Lower leg skin (tissue), 4 donors: ENCODE measurements at places on chromosomes 16 and 17. TPM values are rescaled to one million over a fixed set of nuclear protein-coding genes. Genes with fewer than 3 reads are reported as not detected.

Gene TP53TG3B
- total RNA-seq = not detected

Gene TBC1D3E
- not detected for total RNA-seq

Gene CLDN6
- total RNA-seq = not detected

Gene PIK3R6
- total RNA-seq = 1.3 TPM

Gene KCNJ16
- not detected for total RNA-seq

Gene TMEM204
- 26.0 TPM for total RNA-seq

Gene NPIPA8
- total RNA-seq = not detected

Gene ETV4
- 7.9 TPM for total RNA-seq

Gene CD19
- not detected for total RNA-seq

Gene NQO1
- total RNA-seq = 18.4 TPM

Gene C17orf107
- total RNA-seq = 13.4 TPM

Gene FSCN2
- total RNA-seq = 0.46 TPM

- peak; percentile 90 for DNase-seq
Observed at GRCh38 chr17:55693254-55694216, 29.1 kb downstream of the TMEM100 start.

DNA sequence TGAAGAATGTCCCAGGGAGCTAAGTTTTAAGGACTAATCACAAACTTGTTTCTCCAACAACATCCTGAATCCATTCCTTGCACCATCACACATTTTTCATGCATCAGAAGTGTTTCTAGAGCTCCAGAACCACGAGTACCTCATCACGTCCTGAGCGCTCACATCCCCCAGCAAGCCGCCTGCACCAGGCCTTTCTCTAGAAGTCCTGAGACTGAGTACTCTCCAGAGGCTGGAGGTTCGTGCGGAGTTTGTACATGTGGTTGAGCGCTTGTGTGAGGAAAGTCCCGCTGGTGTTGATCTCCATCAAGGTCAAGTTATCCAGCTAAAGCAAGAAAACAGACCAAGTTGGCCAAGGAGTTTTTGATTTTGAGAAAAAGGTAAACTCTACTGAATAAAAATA lies 10.7 kb downstream of the GINS2 start:
- no peak for DNase-seq

- no peak for DNase-seq
Observed at GRCh38 chr16:17370223-17370707, 100.5 kb downstream of the XYLT1 start.

- no peak for DNase-seq
Observed at GRCh38 chr16:73179705-73180331, 131.9 kb upstream of the ZFHX3 start.

GRCh38 chr17:63523253-63523855 lies at the start of gene KCNH6:
TSS of gene KCNH6 (plus strand) at chr17:63523358. CDS start at chr17:63523414, 56 bp downstream.
- DNase-seq = no peak

- DNase-seq = no peak
Observed at GRCh38 chr16:28546626-28547025, 7.1 kb upstream of the SGF29 start.

DNA sequence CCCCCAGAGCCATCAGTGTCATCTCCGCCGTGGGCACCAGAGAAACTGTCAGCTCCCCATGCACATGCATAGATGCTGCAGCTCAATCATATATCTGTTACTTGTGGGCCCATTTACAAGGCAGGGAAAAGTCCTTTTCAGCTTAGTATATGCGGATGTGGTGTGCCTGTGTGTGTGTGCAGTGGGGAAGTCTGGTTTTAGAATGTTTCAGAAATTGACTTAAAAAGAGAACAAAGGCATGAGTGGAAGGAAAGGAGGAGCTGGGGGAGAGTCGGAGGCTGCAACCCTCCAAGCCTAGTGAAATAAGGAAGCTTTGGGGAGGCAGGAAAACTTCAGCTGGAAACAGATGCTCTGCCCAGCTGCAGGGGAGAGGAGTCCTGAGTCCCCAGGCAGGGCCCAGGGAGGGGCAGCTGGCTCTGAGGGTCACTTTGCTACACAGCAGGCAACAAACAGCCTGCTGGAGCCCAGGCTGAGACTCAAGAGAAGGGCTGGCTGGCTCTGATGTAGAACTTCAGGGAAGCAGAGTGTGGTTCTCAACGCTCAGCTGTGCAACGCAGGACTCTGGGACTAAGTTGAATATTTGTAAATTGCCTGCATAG lies 11.1 kb upstream of the CD300LD start:
- DNase-seq = no peak

DNA sequence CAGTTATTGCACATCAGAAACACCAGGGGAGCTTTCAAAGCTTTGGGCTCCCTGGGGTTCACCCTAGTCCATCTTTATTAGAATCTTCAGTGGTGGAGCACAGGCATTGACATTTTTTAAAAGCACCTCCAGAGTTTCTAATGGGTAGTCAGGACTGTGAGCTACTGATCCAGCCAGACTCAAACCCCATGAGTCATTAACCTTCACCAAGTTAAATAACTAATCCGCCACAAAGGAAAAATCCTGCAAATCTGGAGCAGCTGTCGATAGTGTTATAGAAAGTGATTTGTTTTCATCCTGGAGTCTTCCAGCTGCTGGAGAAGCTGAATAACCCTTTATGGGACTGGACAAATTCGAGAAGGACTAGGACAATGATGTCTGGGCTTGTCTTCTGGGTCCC lies 93.2 kb upstream of the PIRT start:
- no peak for DNase-seq

DNA sequence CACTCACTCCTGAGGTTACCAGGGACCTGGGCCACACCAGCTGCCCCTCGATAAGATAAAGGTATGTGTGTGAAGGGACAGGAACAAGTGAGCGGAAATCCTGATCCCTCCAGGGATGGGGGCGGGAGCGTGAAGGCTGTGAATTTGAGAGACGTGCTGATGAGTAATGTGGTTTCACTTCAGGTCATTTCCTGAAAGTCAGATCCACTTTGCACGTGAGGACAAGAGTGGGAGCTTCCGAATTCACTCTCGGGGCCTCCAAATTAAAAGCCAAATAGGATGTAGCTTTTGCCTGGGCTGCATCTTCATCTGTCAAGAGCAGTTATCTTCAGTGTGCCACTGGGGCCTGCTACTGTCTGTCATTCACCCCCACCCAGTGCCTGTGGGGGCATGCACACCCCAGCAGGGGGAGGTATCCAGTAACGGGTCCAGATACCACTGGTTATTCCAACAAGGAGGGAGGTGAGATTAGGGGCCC lies 87.4 kb upstream of the LHX1 start:
- DNase-seq = no peak

DNA sequence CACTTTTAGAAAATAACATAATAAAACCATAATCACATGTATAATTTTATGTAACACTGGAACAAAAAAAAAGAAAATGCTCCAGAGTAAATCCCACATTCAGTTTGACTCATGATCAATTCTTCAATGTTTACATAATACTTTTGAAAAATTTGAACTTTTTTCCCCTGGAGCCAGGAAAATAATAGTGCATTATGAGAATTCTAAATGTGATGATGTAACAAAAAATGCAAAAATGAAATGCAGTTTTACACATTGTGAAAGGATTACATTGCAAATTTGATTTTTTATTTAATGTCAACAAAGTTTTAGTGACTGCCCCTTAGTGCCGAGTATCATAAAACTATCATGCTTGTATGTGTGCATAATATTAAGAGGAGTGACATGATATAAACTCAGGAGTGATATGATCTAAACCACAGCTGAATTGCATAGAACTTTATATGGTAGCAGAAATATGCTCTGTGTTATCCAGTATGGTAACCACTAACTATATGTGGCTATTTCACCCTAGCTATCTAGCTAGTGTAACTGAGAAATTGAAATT lies 238.2 kb downstream of the CDH8 start:
- DNase-seq = no peak

GRCh38 chr17:7440113-7440833 lies 961 bp downstream of the FGF11 start:
- DNase-seq = no peak

DNA sequence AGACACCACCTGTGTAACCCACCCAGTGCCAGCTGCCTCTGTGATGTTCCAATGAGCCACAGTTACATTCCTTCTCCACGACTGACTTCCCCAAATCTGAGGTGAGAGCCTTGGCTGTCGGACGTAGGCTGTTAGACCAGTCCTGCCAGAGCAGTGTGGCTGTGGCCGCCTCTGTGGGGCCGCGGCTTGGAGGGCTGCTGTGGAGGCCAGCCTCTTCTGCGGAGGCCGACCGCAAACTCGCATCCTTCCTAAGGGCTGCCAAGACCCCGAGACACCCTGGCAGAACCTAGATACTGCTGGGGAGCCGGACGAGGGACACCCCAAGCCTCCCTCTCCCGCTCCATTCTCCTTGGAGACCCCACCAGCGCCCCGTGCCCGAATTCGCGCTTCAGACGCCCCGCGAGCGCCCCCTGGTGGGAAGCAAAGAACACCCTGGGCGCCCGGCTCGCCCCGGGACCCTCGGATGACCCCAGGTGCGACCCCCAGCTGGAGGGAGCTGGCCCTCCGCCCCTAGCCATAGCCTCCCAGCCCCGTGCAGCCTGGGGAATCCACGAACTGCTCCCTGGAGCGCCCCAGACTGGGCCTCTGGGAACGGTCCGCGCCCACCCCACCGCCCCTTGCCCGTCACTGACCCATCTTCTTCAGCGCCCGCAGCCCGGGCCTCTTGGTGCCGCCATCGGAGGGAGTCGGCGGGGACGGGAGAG lies 547 bp downstream of the PLCD3 start:
- DNase-seq = no peak

GRCh38 chr17:74812109-74813009 lies 36.2 kb upstream of the NAT9 start:
- DNase-seq = no peak

GRCh38 chr17:78337244-78338109 lies 22.4 kb downstream of the SOCS3 start:
- no peak for DNase-seq

GRCh38 chr16:81612351-81613163 lies 166.5 kb upstream of the PLCG2 start:
- DNase-seq = peak; percentile 85

DNA sequence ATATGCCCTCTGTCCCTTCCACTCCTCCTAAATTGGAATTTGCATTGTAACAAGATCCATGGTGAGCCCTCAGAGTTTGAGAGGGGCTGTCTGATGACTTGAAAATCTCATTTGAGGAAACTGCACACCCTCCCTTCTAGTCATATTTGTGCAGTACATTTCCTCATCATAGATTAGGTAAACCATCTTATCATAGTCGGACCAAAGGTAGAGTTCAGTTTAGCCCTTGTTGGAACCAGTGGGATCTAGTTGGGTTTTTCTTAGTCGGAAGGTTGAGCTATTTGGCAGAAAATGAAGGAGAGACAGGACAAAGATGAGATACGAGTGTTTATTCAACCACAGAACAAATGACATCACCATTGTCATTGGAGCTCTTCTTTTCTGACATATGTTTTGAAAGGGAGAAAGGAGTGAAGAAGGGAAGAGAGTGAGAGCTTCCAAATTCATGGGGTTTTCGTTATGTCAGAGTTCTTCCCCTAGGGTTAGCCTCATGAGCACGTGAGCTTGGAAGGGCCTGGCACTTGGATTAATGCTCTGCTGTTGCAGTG lies 15.8 kb upstream of the KRT20 start:
- DNase-seq = no peak

GRCh38 chr16:7501868-7502267 lies 169.2 kb downstream of the RBFOX1 start:
- no peak for DNase-seq

DNA sequence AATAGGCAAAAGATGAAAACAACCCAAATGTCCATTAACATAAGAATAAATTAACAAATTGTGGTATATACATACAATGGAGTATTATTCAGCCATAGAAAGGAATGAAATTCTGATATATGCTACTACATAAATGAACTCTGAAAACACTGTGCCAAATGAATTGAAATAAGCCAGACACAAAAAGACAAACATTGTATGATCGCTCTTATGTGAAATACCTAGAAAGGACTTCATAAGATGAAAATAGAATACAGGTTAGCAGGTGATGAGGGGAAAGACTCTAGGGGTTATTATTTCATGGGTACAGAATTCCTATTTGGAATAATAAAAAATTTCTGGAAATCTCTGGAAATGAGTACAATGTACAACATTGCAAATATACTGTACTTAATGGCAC lies 80.2 kb downstream of the BRIP1 start:
- no peak for DNase-seq

GRCh38 chr16:59249011-59249410 lies 514.9 kb upstream of the GOT2 start:
- no peak for DNase-seq

- no peak for DNase-seq
Observed at GRCh38 chr16:69932228-69932627, 18.9 kb upstream of the CLEC18A start.

DNA sequence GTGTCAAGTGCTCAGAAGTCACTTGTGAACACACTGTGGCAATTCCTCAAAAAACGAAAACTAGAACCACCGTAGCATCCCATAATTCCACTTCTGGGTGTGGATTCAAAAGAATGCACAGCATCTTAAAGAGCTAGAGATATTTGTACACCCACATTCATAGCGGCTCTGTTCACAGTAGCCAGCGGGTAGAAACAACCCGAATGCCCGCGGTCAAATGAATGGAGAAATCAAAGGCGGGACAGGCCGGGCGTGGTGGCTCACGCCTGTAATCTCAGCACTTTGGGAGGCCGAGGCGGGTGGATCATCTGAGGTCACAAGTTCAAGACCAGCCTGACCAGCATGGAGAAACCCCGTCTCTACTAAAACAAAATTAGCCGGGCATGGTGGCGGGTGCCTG lies 337.5 kb downstream of the SEC14L1 start:
- DNase-seq = no peak

DNA sequence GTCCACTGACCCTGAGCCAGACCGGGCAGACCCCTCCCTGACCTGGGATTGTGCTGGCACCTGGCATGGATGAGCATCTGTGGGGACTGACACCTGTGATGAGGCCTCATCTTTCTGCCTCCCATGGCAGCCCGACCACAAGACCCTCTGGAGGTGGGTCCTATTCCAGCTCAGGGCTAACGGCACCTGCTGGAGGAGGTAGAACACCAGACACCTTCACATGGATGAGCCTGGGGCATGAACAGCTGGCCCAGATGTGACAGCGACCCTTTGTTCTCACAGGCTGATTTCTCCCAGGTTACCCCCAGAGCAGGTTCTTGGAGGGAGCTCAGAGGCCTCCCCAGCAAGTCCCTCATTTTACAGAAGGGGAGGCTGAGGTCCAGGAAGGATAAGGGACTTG lies 46.4 kb upstream of the PIK3R6 start:
- no peak for DNase-seq

DNA sequence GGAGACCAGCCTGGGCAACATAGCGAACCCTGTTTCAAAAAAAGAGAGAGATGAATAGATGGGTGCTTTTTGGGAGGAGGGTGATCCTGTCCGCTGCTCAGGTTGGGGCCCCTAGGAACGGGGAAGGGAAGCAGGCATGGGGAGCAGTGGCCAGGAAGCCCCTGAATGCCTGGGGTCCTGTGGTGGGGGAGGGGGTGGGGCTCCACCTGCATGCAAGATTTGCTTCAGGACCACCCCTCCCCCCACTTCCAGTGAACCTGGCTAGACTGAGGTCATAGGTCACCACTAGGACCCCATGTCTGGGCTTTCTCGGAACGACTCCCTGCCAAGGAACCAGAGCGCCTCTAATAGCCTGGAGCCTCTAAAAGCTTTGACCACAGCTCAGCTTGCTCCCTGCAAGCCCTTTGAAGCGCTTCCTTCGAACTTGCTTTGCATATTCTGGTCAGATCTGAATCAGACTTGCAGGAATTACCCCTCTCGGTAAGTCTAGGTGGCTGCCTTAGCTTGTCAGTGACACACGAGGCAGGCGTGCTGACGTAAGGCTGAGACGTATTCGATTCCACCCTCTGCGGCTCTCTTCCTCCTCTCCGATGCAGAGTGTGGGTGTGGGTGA lies 3.7 kb downstream of the SOCS3 start:
- DNase-seq = no peak

GRCh38 chr17:19388791-19389785 lies 2.1 kb upstream of the MFAP4 start:
- peak; percentile 86 for DNase-seq

- no peak for DNase-seq
Observed at GRCh38 chr17:7258731-7259554, 3.3 kb downstream of the CLDN7 start.
